Immature natural killer cell (primary cell): ENCODE measurements at places on chromosomes 7 and 10. TPM values are rescaled to one million over a fixed set of nuclear protein-coding genes. Genes with fewer than 3 reads are reported as not detected.

Gene POT1
- polyA plus RNA-seq = 10.5 TPM

Gene HECW1
- not detected for polyA plus RNA-seq

Gene GPR37
- not detected for polyA plus RNA-seq

Gene RNLS
- 7.0 TPM for polyA plus RNA-seq

Gene HGF
- polyA plus RNA-seq = not detected

Gene INA
- not detected for polyA plus RNA-seq

DNA sequence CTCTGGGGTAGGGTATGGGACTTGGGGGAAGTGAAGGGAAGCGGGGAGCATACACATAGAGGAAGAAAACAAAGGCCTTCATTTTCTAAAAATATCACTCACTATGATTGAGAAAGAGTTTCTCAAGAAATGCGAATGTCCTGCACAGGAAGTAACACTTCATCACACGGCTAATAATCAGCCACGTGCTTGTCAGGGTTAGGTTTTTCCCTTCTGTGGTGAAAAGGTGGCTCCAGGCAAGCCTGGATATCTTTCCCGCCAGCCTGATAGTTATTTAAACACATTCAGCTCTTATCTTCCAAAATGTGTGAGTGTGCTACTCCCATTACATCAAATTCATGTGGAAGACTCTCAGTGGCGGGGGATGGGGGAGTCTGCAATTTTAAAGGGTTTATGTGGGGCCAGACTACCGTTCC, 166.4 kb upstream of the ADO start:
- no peaks in the 10 kb centered on the region for H3K36me3 ChIP-seq
- H3K27me3 ChIP-seq = no peaks in the 10 kb centered on the region
- H3K27ac ChIP-seq = no peak overlapping the region
- DNase-seq = peak; percentile 33
- H3K4me3 ChIP-seq = no peak overlapping the region
- H3K4me1 ChIP-seq = peaks cover 5% of the 10 kb centered on the region

DNA sequence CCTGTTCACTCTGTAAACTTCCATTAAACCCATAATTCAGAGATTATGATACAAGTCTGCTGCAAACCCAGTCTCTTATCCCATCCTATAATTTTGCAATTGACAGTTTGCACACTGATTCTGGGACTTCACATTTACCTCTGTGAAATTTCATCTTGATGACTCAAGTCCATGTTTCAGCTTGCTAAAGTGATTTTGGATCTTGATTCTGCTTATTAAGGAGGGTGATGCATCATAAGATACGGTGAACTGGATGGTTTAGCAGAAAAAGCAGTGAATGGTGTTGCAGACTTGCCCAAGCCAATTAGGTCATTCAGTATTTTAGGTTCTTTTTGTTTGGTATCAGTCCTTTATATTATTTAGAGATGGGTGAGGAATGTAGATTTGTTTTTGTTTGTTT, 125.5 kb upstream of the PODXL start:
- no peaks in the 10 kb centered on the region for H3K4me1 ChIP-seq
- H3K4me3 ChIP-seq = no peak overlapping the region
- H3K27me3 ChIP-seq = peaks cover 8% of the 10 kb centered on the region
- DNase-seq = no peak
- H3K36me3 ChIP-seq = no peaks in the 10 kb centered on the region
- no peak overlapping the region for H3K27ac ChIP-seq

DNA sequence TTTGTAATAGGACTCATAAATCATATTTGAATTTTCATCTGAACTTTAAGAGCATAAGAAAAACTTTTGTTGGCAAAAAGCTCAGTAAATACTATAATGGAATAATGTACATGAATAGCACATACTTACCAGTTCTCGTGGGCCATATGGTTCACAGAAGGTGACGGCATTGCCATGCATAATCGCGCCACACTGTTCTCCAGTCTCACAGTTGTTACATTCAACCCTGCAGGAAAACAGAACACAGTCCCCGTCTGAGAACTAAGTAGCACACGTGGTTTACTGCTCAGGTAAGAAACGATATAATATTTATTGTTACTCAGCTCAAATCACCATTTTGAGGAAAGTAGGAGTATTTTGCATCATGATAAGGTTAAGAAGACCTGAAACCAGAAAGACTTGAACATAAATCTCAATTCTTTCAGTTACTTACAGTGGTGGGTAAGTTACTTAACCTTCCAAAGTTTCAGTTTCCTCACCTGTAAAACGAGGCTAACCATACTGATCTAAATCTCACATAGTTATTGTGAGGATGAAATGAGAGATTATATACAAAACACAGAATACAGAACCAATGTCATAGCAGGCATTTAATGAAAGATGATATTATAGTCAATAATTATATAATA, 261.4 kb downstream of the RELN start:
- H3K36me3 ChIP-seq = no peaks in the 10 kb centered on the region
- no peak for DNase-seq
- peaks cover 1% of the 10 kb centered on the region for H3K27me3 ChIP-seq

- peaks cover 1% of the 10 kb centered on the region for H3K27me3 ChIP-seq
- H3K4me3 ChIP-seq = no peak overlapping the region
- H3K27ac ChIP-seq = no peak overlapping the region
- peaks cover 35% of the 10 kb centered on the region for H3K4me1 ChIP-seq
These were observed 3.2 kb downstream of the ZNF316 start for GRCh38 chr7:6640246-6640721.
